ENCODE measurements at places on chromosomes 13 and 19.

GRCh38 chr13:23673354-23673753 is 103.1 kb downstream of the TNFRSF19 start:
- DNase-seq = no peak

DNA sequence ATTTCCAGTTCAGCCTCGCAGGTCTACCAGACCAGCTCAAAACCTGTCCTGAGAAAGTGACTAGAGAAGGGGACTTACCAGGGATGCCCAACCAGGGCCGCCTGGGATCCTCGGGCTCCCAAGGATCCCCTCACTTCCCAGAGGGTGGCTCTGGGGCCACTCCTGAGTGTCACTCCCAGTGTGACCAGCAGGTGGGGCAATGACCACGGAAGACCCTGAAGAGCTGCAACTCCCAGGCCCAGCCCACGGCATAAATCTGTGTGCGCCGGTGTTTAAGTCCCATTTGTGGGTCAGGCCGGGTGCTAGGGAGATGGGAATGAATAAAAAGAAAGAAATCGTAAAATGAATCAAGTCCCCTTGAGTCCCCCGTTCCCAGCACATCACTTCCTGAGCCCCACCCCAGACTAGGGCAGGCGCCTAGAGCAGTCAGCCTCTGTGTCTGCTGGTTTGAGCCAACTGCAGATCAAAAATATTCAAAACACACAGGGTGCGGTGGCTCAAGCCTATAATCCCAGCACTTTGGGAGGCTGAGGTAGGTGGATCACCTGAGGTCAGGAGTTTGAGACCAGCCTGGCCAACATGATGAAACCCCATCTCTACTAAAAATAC is 10.7 kb downstream of the PTGIR start:
- peak; percentile 65 for DNase-seq

GRCh38 chr13:66926851-66927524 is 303.1 kb downstream of the PCDH9 start:
- no peak for DNase-seq

GRCh38 chr13:23639674-23640073 is 69.5 kb downstream of the TNFRSF19 start:
- DNase-seq = no peak
